ENCODE measurements at places on chromosomes 13 and 19.

DNA sequence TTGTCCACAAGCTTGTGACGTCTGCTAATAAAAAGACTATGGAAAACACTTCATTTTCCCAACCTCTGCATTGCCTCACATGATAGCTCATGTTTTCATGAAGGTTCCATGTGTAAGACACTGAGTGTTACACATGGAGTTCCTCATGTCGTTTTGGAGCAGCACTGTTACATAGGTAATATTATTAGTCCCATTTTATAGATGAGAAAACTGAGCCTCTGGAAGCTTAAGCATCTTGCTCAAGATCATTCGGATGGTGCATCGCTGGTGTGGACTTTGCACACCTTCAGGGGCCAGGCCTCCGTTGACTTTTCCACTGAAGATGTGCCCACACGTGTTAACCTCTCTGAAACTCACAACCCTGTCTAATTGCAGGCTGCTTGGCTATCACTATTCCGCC lies 743.4 kb downstream of the UQCRFS1 start:
- DNase-seq: no peak

GRCh38 chr19:2683430-2684003 lies 19.0 kb downstream of the GNG7 start:
- no peak for DNase-seq

DNA sequence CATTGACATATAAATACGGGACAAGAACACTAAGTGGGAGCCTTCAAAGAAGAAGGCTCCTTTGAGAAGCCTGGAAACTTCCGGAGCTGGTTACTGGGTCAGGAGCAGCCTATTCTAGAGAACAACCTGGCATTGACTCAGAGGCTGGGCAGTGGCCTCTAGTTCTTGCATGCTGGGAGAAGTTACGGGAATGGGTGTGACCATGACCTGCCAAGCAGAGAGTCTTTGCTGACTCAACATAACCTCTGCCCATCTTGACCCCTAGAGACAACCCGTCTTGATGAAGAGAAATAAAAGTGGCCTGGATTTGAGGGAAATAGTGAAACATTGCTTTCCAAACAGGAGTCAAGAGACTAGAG lies 21.0 kb downstream of the STARD13 start:
- DNase-seq: no peak

GRCh38 chr13:24180750-24181377 lies 20.3 kb downstream of the SPATA13 start:
- no peak for DNase-seq

DNA sequence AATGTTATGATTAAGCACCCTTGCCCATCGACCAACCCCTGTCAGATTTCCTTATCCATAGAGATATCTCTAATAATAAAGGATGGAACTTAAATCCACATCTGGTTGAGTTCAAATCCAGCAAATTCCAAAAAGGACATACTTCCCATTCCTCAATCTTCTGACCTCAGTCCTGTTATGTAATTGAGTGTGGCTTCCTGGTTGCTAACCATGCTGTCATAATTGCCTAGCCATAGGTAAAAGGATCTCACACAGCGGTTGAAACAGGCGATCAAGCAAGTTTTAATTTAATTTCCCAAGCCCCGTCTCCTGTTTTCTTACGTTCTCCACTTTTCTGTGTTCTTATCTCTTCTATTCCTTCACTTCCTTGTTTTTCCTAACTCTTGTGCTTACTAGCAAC lies 550.3 kb downstream of the GPC6 start:
- no peak for DNase-seq

GRCh38 chr13:83352391-83352790 lies 529.9 kb downstream of the SLITRK1 start:
- DNase-seq: no peak

DNA sequence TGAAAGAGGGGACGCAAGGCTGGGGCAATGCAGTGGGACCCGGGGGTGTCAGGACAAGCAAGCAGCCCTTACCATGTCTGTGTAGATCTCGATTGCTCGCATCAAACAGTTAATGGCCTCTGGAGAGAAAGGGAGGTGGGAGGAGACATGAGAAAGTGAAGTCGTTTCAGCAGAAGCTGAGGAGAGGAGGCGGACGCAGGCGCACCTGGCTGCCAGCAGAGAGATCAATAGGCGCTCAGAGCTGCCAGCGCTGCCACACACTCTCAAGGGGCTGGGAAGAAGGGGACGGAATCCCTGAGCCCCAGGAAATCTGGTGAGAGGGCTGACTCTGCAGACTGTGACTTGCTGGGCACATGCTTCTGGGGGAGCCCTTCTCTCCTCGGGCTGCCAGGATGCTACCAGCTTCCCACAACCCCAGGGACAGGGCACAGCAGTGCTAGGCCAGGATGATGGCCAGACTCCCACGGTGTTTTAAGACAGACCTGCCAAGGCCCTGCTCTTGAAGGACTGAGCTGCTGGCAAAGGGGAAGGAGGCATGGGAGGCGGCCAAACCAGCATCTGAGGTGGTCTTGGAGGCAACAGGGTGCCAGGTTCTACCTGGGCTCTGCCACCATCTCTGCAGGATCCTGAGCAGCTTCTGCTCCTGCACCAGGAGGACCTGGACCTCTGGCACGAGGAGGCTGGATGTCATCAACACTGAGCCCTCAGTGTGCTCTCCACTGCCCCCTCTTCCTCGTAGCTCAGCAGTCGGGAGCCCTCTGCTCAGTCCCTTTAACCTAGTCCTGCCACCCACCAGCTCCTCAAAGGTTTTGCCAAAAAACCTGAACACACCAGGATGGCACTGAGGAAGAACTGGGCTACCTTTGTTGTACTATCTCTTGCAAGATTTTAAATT lies 11.7 kb upstream of the KPTN start:
- DNase-seq: no peak

DNA sequence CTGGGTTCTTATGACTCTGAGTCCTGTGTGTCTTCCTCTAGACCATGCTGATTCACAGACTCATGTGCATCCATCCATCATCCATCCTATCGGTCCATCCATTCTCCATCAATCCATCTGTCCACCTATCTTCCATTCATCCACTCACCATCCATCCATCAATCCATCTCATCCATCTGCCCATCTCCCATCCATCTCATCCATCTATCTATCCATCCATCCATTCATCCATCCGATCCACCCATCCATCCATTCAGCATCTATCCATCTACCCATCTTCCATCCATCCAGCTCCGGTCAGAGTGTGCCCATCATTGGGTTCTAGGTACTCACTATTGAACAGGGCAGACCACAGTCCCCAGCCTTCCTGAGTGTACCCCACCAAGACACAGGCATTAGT lies 75.6 kb downstream of the SLC7A1 start:
- no peak for DNase-seq

DNA sequence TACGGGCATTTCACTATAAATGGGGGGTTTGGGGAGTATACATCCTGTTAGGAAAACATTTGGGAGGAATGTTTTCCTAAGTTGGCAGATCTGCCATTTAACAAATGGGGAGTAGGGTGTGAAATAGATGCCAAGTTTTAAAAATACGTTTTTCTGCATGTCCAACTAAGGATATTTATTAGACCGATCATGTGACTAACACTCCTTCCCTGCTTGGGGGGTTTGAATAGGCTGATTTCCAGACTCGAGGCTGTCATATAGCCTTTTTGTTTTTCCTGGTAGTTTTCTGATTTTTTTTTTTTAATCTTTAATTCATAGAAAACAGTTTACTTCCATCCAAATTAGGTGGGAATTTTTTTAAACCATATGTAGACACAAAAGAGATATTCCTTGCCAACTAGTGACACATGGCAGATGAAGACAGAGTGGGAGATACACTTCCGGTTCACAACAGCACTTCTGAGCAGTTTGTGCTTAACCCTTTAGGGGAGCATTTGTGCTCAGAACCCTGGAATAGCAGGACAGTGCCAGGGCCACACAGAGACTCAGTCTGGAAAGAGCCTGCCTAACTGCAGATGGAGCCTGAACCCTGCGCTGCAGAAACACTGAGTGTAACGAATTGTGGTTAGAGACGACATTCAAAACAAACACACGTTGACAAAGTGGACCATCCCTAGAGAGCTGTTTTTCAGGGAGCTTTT lies 5.6 kb upstream of the GATAD2A start:
- no peak for DNase-seq

- no peak for DNase-seq
These were observed 71.2 kb downstream of the GNG7 start for GRCh38 chr19:2631213-2631821.

DNA sequence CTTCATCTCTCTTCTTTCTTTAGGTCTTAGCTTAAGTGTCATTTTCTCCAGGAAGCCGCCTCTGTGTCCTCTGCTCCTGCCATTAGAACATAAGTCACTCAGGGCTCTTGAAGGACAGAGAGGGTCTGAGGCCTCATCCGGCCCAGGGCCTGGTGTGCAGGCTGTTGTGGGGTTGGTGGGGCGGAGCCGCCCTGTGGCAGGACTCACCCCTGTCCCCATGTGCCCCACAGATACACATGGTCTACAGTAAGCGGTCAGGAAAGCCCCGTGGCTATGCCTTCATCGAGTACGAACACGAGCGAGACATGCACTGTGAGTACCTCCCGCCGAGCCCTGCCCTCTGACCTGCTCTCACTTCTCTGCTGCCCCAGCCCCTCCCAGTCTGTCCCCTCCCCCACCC lies 13.0 kb upstream of the LIN7B start:
- no peak for DNase-seq

- no peak for DNase-seq
These were observed 42.2 kb downstream of the CCNE1 start for GRCh38 chr19:29854033-29854432.

- DNase-seq: no peak
These were observed 252.1 kb downstream of the DCLK1 start for GRCh38 chr13:35879111-35879510.

DNA sequence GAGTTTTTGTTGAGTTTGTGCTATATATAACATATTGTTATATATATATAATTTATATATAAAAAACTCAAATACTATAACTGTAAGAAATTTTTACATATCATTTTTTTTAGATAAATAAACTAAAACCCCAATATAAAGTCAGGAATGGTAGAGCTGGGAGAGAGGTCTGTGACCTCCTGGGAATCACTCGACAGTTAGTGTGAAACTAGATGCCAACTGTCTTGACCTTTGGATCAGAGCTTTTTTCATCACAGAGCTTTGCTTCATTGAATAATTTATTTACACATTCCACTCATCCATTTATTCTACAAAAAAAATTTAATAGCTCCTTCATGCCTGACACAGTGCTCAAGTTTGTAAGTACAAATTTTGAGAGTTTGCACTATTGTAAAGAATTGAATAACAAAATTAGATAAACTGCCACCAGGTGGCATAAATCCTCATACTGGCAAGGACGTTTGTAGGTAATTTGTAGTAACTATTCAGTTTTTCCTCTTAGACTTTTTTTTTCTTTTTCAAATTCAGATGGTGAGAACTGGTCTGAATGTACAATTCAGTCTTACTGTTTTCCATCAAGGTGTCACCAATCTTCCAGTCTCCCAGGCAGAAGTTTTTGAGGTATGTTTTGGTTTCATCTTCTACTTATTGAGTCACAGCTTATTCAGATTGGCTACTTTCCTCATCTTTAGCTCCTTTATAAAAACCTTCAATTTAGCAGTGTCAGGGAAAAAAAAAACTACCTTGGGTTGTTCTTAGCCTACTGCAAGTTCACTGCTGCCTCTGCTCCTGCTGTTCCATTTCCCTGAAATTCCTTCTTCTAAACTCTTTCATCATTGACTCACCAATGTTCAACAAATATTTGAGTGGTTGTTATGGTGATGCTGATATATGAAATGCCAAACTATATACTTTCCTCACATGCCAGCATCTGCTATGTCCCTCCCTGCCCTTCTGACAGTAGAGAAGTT lies 28.7 kb downstream of the LACC1 start:
- no peak for DNase-seq

GRCh38 chr13:111531505-111531904 lies 211.1 kb downstream of the TEX29 start:
- DNase-seq: no peak

DNA sequence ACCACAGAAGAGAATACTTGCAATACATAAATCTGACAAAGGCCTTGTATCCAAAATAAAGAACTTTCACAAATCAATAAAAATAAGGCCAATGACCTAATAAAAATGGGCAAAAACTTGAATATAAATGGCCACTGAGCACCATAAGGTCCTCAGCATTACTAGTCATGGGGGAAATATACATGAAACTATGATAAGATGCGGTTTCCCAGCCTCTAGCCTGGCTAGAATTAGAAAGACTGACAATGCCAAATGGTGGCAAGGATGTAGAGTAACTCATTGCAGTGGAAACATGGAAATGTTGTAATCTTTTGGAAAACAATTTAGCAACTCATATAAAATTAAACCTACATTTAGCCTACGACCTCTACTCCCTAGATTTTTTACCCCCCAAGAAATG lies 227.1 kb downstream of the GGACT start:
- DNase-seq: no peak

GRCh38 chr19:36113425-36113824 lies 1.2 kb downstream of the POLR2I start:
- no peak for DNase-seq

DNA sequence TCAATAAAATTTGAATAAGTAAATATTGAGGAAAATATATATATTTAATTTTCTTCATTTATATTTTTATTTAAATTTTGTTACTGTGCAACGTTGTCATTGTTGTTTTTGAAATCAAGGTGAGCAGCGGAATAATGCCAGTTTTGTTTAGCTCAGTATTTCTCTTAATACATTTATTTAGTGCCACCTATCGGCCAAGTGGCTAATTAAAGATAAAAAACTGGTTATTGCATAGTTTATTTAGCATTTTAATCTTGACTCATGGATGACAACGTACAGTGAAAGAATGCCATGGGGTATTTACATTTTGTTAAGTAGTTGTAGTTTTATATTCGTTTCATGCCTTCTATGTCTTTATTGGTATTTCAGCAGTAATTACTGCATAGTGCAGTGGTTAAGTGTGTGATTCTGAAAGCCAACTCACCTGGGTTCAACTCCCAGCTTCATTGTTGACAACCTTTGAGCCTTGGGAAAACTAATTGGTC lies 265.9 kb downstream of the MYO16 start:
- no peak for DNase-seq

DNA sequence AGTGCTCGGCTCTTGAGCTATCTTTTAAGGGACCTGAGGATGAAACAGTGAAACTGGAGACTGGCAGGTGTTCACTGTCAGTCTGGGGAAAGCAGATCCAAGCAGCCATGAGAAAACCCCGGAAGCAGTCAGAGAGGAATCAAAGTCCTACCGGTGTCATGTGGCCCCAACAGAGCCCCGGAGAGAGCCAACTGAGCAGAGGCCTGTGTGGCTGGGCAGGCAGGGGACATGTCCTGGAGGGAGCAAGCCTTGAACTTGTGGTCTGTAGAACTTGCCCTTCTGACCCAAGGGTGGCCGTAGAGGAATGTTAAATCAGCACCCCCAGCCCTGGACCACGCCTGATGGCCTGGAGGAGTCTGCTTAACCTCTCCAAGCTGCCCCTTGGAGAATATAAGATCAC lies 113.7 kb upstream of the ZNF507 start:
- no peak for DNase-seq

- peak; percentile 56 for DNase-seq
These were observed at the start of gene HOMER3 for GRCh38 chr19:18940769-18941627. HOMER3 (minus strand) TSS chr19:18941217; CDS start chr19:18938982, 2,235 bp downstream.

GRCh38 chr13:36353001-36353400 lies 6.8 kb upstream of the SPART start:
- DNase-seq: no peak
